ENCODE measurements at places on chromosomes 1 and 21.

- no peak for DNase-seq
These were observed 3.4 kb downstream of the MAP3K7CL start for GRCh38 chr21:29133796-29134195.

DNA sequence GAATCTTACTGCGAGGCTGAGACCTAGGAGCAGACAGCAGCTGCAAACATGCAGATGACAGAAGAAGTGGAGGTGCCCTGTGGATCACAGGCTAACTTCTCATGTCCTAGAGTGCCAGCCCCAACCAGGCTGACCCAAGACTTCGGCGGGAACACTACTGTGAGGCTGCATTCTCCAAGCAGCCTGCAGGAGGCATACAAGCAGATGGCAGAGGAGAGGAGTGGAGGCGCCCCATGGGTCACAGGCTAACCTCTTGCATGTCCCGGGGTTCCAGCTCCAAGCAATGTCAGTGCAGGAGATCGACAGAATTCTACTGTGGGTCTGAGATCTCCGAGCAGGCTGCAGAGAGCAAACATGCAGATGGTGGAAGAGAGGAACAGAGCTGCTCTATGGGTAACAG lies 98.1 kb upstream of the ZNF678 start:
- no peak for DNase-seq

GRCh38 chr1:112723511-112723839 lies 8.3 kb upstream of the PPM1J start:
- no peak for DNase-seq

DNA sequence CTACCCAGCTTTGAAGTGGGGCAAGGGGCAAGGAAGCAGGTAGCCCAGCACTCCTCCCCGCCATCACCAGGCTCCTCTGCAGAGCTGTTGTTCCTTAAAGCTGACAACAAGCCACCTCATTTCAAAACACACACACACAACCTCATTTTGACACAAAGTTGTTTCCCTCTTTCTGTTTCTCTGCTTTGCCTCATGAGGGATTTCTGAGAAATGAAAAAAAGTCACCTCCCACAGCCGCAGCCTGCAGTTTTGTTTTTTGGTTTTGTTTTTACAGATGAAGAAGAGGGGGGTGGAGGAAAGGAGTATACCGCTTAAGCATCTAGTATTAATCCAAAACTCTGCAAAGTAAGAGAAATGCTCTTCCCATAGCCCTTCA lies 12.1 kb downstream of the MCL1 start:
- peak; percentile 73 for DNase-seq

GRCh38 chr1:110212169-110213142 lies 2.3 kb downstream of the KCNC4 start:
- no peak for DNase-seq

- DNase-seq = peak; percentile 86
These were observed 2.4 kb downstream of the UROD start for GRCh38 chr1:45014321-45015028.

Data from stimulated activated CD4-positive, alpha-beta T cell treated with anti-CD3 and anti-CD28 coated beads, Interleukin-15, amount 100 ng/mL, for 24 hours (primary cell).